NCI-H1436 (cell line): ENCODE measurements at places on chromosomes 7 and 10.

DNA sequence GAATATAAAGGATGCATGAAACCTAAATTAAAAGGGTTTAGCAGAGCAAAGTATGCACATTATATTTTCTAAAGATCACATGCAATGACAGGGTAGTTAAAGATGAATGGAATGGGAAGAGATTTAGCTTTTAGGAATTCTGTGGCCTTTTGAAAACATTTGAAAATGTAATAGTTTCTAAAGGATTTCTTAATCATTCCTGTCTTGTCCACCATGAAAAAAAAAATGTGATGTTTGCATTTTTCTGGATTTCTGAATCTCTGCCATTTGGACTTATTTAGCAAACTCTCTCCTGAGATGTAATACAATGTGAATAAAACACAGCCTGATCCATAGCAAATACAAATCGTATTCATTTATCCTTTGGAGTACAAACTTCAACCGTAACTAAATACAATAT is 126.6 kb upstream of the RAB11FIP2 start:
- DNase-seq = no peak

- no peak for DNase-seq
Observed at GRCh38 chr7:151822541-151823181, 54.3 kb downstream of the PRKAG2 start.

- peak; percentile 58 for DNase-seq
Observed at GRCh38 chr7:65951837-65952578, 30.0 kb downstream of the GUSB start.

GRCh38 chr7:268991-269390 is 21.0 kb upstream of the FOXL3 start:
- DNase-seq = no peak

DNA sequence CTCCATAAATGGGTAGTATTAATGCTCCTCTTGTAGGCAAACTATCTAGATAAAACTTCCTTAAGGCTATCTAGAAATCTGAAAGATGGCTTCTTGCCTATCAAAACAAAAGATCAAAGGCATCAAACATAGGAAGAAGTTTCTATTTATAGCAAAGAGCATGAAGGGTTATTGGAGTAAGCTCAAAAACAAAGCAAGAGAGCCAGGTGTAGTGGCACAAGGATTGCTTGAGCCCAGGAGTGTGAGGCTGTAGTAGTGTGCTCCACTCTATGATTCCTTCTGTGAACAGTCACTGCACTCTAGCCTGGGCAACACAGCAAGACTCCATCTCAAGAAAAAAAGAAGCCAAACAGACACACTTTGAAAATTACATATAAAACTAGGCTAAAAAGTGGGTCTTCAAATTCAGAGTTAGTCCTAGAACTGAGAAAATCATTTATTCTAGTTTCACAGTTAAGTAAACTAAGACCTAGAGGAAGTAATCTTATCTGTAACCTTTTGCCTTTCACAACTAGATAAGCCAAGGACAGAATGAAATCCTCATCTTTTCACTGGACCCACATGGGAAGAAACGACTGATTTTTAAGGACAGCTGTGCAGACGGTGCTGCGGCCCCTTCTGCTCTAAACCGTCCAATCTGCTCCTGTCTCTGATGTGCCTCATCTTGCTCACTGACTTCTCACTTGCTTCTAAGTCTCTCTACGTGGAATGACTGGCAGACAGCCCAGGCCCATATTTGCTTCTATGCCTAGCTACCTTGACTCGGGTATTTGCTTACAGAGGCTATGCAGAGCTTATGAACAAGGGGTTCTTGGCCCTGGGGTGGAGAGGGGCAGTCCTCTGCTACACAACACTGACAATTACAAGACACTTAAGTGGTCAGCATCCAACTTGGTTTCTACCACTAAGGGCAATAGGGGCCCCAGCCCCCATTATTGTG is 50.0 kb downstream of the ESYT2 start:
- no peak for DNase-seq

DNA sequence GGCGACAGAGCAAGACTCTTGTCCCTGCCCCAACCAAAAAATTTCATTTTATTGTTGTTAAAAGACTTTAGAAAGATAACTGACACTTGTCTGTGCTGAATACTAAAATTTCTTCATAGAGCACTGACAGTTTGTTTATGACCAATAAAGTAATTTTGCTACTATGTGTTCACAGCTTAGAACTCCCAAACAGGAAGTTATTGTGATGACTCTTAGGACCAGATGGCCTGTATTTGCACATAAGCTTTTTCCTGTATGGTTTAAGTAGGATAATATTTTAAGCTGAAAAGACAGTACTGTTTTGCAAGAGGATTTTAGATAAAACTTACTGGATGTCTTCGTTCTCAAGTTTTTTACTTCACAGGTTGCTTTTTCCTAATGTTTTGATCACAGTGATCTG is 80.7 kb downstream of the MMRN2 start:
- no peak for DNase-seq
